HS-5 (cell line): ENCODE measurements at places on chromosomes 11 and 22.
A peak's percentile ranks its signal among the peaks of the same experiment; 100 is the strongest.

DNA sequence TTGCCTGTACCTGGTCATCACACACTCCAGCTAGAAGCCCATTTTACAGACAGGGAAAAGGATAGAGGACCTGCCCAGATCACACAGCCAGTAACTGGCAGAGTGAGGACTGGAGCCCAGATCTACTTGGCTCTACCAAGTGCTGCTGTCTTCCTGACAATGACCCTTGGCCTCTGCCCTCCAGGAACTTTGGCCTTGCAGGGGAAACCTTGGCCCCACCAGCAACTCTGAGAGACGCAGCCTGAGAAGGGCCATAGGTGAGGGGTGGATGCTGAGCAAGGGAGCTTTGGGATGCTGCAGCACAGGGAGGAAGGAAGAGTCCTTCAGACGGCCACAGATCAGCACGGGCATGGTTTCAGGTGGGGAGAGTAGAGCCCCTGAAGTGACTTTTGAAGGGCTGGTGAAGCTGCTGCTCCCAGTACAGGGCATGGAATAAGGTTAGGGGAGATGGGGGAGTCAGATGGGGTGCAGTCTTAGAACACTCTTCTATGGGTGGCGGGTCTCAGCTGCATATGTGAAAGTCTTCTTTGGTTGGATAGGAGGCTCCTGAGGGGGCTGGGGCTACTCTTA, 2.0 kb upstream of the CAPN5 start:
- DNase-seq: no peak

- no peak for DNase-seq
Measured at GRCh38 chr11:113247966-113248365, 66.4 kb upstream of the TTC12 start.

DNA sequence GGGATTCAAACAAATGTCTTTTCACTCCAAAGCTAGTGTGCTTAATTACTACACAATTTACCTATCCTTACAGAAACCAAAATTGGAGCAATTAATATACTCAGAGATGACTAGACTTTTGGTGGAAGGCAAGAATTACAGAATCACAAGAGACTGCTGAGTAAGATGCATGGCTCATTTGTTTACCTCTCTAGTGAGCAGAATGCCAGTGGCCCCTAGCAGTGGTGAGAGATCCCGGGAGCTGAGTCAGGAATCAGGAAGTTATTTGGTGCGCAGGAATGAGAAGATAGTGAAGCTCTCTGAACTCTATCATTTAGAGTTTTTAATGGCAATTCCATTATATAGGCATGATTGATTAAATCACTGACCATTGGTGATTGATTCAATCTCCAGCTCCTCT, 188.9 kb upstream of the SESN3 start:
- DNase-seq: peak; percentile 53

DNA sequence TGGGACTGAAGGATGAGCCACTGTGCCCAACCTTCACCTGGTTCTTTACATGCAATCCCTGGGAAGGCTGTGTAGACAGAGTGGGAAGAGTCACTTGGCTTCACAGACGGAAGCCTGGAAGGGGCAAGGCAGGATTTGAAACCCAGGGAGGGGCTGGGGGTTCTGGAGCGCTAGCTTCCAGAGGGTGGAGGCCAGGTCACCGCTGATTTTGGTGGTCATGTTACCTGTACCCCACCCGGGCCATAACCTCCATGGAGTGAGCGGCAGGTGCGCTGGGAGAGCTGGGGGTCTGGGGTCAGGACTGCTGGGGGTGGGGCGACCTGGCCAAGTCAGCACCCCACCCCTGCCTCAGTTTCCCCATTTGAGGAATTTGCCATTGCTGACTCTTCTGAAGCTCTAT, 38.3 kb downstream of the PDGFB start:
- no peak for DNase-seq

GRCh38 chr11:63614136-63614671, at the start of gene PLAAT3:
Gene PLAAT3, minus strand, starts transcription at chr11:63614433. Its CDS starts 419 bp downstream, at chr11:63614014.
- no peak for DNase-seq

DNA sequence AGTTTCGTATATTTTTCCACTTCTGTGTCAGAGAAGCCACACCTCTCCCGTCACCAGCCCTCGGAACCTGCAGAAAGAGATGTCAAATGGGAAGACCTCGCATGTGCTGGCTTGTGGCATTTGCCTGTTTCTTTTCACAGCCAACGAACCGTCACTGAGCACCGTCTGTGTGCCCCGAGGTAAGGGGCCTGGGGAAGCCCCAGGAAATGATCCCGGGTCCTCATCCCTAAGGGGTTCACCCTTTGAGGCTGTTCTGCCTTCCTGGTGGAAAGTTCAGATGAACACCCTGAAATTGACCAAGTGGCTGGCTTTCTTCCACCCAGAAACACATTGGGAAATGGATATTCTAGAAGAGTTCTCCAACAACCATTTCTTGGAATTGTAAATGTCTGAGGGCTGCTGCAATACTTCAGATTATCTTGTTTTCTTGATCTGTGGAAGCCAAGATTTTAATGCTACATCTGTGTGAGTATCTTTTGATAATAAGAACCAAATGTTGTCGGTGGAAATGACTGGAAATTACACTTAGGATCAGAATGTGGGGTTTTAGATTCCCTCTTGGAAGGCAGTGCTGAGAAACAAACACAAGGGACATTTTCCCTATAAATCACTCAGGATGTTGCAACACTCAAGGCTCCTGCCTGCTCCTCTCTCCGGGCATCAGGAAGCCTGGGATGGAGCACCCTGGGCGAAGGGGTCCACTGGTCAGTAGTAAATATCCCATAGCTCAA, 37.6 kb downstream of the RIBC2 start:
- DNase-seq: peak; percentile 77

GRCh38 chr22:31046539-31047226, 34.4 kb upstream of the SMTN start:
- no peak for DNase-seq

DNA sequence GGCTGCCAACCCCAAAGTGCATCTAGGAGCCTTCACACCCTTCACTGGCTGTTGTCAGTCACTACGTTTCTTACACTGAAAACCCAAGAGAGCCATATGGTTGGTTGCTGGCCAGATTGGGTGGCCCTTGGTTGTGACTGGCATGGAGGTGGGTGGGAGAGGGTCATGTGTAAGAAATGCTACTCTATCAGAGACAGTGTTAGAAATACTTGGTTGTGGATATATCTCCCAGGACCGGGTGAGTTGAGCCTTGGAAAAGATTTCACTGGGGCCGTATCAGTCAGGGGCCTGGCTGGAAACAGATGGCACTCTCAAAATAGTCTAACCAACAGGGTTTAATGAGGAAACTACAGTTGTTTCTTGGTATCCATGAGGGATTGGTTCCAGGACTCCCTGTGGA, 15.2 kb downstream of the ENDOD1 start:
- no peak for DNase-seq

GRCh38 chr22:20725987-20726558, 47.8 kb upstream of the SERPIND1 start:
- DNase-seq: no peak

GRCh38 chr11:77771135-77771534, 49.4 kb downstream of the RSF1 start:
- DNase-seq: no peak

GRCh38 chr22:40603088-40603605, 33.4 kb downstream of the MRTFA start:
- DNase-seq: peak; percentile 43

GRCh38 chr22:45670981-45671782, 452 bp upstream of the ATXN10 start:
- no peak for DNase-seq

- no peak for DNase-seq
Measured at GRCh38 chr11:82979824-82980223, 78.3 kb downstream of the DDIAS start.

GRCh38 chr11:124876818-124877630, 11.8 kb downstream of the ROBO3 start:
- no peak for DNase-seq

DNA sequence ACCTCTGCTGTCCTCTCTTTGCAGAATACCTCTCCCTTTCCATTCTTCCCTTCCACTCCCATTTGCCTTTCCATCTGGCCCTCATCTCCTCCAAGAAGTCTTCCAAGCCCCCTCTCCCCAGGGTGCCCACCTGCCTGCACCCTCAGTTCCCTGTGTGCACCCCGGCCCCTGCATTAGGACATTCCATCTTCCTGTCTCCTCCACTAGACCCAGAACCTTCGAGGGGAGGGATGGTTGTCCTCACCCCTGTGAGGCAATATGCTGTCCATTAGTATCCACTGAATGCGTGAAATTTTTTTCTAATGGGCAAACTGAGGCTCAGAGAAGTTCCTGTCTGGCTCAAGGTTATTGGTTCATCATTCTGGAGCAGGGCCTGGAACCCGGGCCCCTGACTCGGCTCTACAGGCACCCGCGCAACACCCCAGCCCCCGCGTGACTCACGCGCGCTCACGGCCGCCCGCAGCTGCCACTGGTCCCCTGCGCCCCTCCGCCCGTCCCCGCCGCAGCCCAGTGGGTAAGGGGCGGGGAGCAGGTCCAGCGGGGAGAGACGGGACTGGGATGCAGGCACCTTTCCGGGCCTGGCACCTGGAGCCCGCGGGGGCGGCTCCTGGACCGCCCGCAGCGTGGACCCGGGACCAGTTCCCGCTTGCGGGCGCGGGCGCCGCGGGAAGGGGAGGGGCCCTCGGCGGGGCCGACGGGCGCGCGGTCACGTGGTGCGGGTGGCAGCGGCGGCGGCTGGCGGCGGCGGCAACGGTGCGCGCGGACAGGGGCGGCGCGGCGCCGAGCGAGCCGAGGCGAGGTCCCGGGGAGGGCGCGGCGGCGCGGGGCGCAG, 7.0 kb downstream of the SEPTIN3 start:
- DNase-seq: no peak

DNA sequence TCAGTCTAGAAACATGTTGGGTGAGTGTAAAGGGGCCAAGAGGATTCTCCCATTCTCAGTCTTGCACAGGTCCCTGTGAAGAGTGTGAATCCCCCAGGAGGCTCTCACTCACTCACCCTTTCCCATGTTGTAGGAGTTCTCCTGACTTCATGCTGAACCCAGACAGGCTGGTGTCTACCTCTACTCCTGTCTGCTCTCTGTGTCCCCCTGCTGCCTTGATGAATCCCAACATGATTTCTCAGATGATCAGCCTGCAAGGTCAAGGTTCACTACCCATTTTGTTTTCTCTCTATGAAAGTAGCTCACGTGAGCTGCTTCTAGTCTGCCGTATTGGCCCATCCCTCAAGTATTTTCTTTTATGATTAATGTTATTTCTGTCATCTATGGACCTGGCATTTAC, 500.6 kb downstream of the ETS1 start:
- no peak for DNase-seq

GRCh38 chr11:116328391-116328790, 444.4 kb downstream of the BUD13 start:
- no peak for DNase-seq

DNA sequence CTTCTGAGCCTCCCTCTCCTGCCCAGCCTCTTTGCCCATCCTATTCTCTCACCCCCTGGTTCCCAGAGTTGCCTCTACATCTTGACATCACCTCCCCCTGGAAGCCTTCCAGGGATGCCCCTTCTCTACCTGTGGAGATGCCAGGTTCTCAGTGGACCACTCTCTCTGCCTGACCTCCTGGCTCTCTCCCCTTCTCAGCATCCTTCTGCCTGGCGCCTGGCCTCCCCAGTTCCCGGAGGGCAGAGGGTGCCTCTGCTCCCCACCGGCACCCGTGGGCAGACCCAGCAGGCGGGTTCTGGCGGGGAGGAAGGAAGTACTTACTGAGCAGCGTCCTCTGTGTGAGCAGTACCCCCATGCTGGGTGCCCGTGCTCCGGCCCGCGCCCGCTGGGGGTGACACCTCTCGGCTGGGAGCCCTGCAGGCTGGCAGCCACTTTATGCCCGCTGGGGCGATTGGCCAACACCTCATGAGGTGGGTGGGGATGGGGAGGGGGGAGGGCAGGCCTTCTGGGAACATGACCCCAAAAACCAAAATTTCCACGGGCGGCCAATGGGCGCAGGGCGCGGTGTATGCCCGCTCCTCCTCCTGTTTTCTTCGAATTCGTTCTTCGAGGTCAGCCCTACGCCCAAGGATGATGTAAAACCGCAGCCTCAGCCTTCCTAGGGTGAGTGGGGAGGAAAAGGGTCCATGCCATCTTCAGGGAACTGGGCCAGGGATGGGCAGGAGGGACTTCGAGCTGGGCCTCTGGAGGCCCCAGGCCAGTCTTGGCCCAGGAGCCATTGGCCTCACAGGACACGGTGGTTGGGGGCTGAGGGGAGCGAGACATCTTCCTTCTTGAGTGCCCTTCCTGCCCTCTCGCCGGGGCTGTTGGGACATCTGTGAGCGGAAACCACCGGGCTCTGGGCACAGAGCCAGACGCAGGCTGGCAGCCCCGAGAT, at the start of gene OSM:
TSS of gene OSM (minus strand) at position 407 of the 937 bp plus-strand sequence. CDS start at position 355, 52 bp downstream.
- DNase-seq: no peak

- DNase-seq: no peak
Measured at GRCh38 chr11:115778928-115779650, 274.9 kb upstream of the CADM1 start.

- no peak for DNase-seq
Measured at GRCh38 chr22:36367479-36367878, 20.3 kb downstream of the MYH9 start.

- DNase-seq: no peak
Measured at GRCh38 chr11:100942016-100942415, 187.6 kb downstream of the PGR start.

DNA sequence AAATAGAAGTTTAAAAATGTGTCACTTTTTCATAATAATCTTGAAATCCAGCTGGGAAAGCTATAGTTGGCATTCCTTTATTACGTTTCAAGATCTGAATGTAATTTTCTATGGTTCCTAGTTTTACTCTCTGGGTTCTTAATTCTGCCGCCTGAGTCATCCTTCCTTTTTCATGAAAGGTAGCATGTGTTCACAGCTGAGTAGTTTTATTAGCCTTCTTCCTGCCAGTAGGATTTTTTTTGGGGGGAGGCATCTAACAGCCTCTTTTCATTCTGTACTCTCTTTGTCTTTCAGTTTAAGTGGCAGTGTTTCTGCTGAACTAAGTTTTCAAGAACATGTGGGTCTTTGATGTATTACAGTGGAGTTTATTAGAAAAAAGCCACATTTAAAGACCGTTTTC, 36.5 kb downstream of the OR2AG2 start:
- peak; percentile 18 for DNase-seq

DNA sequence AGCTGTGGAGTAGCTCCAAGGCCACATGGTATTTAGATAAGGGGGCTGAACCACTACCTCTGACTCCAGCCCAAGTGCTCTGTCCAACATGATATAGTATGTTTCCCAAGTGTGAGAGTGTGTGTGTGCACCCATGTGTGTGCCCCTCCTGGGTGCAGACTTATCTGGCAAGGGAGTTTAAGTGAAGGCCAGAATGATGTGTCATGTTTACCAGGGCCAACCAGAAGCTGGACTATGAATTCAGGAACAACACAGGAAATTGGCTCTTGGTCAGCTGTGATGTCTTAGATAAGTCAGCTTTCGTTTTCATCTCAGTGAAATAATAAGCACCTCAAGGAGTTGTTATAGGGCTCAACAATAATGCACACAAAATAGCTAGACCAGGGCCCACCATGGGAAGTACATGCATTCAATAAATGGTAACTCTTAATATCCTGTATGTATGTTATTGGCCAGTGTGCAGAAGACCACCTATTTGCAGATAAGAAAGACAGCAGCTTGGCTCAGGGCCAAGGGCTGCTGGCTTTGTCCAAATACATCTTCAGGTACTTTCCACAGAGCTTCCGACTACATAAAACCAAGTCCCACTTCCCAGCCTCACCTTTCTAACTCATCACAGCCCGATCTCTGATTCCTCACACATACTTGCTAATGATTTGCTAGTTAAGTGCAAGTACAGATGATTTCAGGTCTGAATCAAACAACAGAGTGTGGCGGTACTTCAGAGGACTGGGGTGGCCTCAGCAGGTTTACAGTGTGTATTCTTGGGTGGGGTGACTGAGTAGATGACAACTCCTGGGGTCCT, 120.9 kb downstream of the ME3 start:
- peak; percentile 84 for DNase-seq

- no peak for DNase-seq
Measured at GRCh38 chr11:76030286-76030685, 176.0 kb downstream of the WNT11 start.
